ENCODE measurements at places on chromosomes 2 and 18. TPM values are rescaled to one million over a fixed set of nuclear protein-coding genes. Genes with fewer than 3 reads are reported as not detected.
A peak's percentile ranks its signal among the peaks of the same experiment; 100 is the strongest.

RNASEH1 gene
- 34.6 TPM for total RNA-seq

DNA sequence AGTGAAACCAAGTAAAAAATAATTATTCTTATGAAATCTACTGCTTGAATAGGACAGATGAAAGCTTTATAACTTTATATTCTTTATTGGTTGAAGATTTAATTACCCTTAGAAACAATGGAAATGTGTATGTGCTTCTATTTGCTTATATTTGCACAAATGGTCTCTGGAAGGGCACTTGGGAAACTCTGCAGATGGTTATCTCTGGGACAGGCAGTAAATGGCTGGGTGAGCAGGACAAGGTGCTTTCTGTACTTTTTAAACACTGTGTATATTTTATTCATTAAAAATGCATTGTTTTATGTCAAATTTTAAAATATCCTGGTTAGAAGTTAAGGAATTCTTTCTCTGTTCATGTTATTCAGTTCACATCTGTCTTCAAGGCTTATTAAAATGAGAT, 131.1 kb downstream of the LRRTM4 start:
- no peak for DNase-seq

DNA sequence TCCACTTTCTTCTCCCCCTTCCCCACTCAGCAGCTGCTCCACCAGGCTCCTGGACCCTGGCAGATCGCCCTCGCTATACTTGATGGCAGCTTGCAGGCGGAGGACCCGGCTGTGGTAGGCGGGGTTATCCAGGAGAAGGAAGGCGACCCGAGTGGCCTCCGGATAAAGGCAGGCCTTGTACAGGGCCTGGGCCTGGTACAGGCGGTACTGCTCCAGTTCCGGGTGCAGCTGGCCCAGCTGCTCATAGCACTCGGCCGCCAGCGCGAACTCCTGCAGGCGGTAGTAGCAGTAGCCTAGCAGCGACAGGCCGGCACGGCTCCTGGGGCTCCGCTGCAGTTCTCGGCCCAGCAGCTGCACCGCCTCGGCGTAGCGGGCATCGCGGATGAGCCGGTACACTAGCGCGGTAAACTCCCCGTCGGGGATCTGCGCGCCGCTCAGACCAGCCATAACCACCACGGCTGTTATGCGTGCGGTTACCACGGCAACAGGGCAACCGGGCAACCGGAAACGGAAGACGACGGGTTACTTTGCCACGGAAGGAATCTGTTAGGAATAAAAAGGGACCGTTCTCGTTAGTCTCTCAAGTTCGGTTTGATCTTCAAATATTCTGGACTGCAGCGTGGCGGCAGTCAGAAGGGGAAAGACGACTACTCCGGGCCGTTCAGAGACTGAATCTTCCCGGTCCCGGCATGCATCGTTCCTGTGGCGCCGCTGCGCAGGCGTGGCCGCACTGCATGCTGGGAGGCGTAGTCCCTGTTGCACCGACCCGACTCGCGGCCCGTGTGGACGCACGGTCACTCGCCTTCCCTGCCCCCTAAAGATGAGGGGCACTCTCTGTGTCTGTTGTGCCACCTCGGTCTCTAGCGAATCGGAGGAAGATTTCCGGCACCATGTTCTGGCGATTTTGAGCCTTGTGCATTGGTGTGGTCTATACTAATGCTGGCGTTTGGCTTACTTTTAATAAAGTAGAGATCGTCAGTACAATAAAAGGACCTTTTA, 226.0 kb downstream of the AGPS start:
- peak; percentile 96 for DNase-seq

DNA sequence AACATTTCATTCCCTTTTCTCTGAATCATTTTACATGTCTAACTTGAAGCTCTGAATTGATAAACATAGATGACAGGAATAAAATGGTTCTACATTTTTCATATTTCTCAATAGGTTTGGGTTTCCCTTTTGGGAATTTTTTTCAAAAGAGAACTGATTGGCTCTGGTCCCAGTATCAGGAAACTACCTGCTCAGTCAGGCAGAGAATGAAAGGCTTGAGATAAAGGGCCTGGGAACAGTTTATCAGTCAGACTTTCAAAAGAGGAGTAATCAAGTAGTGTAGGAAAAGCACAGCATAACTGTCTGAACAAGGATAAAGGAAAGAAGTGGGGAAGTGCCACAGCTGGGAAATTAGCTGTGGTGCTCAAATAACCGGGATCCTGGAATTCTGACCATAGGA, 28.3 kb upstream of the CCL20 start:
- peak; percentile 47 for DNase-seq

- DNase-seq = no peak
Observed at GRCh38 chr2:45055162-45055605, 45.9 kb upstream of the SIX2 start.

DNA sequence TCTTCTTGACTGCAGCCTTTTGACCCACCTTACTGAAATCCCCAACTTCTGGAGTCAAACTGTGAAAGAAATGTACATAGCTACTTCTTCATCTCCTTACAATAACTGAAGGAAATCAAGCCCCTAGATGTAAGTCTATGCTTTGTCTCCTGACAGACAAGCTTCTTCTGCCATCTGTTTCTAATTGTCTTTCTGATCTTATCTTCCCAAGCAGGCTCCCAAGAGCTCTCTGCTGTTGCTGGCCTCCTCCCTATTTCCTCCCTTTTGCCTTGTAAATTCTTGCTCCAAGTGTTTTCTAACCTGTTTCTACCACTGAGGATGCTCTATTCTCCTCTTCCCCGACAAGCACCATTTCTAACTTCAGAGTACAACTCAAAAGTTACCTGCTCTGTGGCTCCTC, 77.4 kb upstream of the OSR1 start:
- no peak for DNase-seq

DNA sequence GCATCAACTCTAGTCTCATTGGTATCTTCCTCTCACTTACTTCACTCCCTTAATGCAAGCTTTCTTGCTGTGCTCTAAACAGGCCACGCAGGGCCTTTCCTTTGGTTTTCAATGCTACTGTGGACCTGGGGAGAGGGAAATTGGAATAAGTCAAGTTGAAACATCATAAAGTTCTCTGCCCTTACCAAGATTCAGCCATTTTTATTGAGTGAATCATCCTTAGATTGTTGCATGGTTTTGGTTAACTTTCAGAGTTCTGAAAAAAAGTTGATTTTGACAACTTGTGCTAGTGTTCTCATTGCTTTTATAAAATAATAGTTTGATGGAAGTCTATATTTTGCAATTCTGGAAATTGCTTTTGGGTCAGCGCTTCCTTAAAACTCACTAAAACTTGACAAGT, 852.8 kb upstream of the ACVR2A start:
- no peak for DNase-seq

DNA sequence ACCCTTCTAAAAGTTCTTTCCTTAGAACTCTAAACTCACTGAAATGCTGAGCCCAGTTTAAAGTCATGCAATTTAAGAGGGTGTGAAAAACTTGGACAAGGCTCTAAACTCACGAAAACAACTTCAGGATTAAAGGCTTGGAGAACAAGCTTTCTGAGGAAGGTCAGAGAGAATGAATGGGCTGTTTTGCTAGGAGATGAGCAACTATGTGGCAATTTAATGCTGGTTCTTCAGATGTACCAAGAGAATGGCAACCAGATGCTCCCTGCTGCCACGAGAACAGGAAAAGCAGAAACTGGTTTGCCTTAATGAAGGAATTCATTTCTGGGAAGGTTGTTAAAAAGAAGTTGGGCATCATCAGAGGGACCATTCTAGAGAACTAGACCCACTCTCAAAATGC, 77.8 kb upstream of the PMAIP1 start:
- DNase-seq = no peak

- no peak for DNase-seq
Observed at GRCh38 chr18:77052297-77052982, 80.1 kb downstream of the MBP start.

GRCh38 chr2:105712981-105713596, 31.6 kb upstream of the NCK2 start:
- DNase-seq = peak; percentile 53

DNA sequence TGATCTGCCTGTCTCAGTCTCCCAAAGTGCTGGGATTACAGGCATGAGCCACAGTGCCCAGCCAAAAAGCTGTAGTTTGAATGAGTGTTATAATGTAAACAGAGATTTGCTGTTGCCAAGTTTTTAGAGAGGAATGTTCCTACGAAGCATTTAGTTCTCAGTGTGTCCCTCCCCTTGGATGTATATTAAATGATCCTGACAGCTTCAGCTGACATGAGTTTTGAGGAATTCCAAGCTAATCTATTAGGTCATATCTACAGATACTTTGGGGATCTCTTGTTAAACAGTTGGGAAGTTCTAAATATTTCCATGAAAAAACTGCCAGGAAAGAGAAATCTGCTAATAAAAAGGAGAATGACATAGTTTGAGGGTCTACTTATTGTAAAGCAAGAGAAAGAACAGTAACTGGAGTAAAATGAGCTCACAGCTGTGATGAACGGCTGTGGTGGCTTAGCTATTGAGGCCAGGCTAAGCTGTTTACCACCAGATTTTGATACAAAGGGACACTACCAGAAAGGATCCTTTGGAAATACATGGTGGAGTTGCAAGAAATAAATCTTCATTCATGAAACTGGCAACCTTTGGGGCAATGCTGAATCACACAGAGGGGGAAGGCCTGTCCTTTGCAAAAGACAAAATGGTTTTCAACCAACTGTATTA, 2.6 kb upstream of the STON1 start:
- no peak for DNase-seq

RAB6C gene
- total RNA-seq = 0.57 TPM

DNA sequence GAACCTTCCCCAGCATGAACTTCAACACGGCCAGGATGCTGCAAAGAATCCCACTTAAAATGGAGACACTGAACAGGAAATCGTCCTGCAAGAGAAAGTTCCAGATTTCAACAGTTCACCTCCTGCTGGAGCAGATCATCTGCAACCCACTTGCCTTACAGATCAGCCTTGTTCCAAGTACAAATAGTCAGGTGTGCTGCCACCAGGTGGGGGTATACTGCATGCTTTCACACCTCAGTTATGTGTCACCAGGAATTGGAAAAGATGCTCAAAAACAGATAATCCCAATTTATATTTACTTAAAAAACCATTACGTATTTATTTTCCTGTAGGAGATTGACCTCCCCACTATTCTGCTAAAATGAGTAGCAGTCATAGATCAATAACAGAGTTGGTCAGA, 212.3 kb downstream of the MGAT5 start:
- no peak for DNase-seq

- DNase-seq = no peak
Observed at GRCh38 chr2:122267947-122268346, 512.5 kb downstream of the TSN start.

DNA sequence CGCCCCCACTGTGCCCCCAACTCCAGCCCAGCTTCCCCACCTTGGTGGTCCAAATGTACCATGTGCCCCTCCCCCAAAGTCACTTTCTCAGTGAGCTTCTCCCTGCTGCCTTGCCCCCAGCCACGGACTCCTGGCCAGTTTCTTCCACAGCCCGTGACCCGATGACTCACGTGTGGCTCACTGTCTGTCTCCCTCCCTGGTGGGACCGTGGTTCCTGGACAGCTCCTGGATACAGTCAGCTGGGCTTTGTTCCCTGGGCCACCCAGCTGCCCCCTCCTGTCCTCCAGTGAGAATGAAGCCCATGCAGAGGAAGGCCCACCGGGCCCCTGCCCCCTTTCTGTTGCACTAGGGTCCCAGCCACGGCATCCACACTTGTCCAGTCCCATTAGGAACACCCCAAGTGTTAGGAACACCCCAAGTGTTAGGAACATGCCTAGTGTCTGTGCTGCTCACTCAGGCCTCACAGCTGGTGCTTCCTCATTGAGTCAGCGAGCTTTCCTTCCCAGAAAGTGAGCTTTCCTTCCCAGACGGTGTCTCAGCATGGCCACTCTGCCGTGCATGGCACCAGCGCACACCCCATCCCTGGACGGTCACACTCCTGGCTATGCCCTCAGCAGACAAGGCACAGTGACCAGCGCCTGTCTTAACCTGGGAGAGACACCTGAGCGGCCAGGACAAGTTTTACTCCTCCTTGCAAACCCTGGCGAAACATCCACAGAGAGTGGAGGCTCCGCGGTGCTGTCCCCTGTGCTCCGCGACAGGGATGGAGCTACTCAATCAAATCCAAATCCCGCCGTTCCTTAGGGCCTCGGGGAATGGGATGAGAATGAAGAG, 44.8 kb upstream of the CTDP1 start:
- no peak for DNase-seq

- no peak for DNase-seq
Observed at GRCh38 chr18:67068608-67069007, 447.9 kb downstream of the DSEL start.

TSPYL6 gene
- total RNA-seq = not detected

GRCh38 chr2:224412141-224413015, 10.5 kb upstream of the FAM124B start:
- no peak for DNase-seq

PLB1 gene
- total RNA-seq = 6.6 TPM

DNA sequence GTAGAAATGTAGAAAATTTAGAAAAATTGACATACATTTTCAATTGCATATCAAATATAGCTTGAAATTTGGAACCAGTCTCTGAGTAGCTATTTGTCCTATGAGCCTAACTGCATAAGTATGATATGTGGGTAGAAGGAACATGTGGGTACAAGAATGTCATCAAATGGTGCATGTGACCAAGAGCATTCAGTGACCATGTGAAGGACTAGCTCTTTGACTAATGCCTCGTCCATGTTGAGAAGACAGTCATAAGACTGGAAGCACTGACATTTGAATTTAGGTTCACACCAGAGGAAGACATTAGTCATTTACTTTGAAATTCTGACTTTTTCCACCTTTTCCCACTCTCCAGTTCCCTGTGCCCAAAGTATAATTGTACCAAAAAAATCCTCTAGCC, 12.6 kb downstream of the MRPL44 start:
- DNase-seq = no peak

SCN7A gene
- total RNA-seq = 71.5 TPM

DNA sequence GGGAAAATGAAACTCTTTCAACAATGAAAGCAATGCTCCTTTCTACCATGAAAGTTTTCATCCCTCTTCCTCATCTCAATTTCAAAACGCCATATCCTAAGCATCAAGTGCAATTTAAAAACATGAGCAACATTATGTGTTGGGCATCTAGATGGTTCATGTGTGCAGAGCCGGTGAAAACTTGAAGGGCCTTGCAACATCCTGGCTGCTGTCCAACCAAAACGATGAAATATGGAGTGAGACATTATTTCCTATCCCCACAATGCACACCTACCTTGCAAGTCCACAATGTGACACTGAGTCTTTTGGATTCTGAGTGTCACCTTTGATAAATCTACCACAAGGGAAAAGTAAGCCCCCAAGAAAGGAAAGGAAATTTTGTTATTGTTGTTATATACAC, 110.0 kb downstream of the NCKAP5 start:
- no peak for DNase-seq

IL36RN gene
- not detected for total RNA-seq

LRRTM4 gene
- 0.40 TPM for total RNA-seq

DSG1 gene
- total RNA-seq = not detected

DNA sequence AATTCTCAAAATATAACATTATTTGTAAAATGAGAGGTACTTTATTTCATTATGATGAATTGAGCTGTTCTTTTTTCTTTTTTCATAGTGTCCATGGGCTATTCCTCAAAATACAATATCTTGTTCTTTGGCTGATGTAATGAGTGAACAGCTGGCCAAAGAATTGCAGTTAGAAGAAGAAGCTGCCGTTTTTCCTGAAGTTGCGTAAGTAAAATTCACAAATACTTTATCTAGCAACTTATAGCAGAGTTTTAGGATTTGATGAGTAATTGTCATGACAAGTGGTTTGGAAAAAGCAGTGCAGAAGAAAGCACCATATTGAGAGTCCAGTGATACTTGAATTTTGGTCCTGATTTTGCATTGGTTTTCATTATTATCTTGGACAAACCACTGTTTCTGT, 9.8 kb downstream of the RIOK3 start:
- no peak for DNase-seq

- no peak for DNase-seq
Observed at GRCh38 chr18:76374330-76375281, 120.4 kb downstream of the ZNF516 start.

GRCh38 chr2:232142049-232142448, 180.5 kb downstream of the DIS3L2 start:
- no peak for DNase-seq

IL1R2 gene
- total RNA-seq = 2.5 TPM

Measured in esophagus muscularis mucosa (tissue), 4 donors.